ENCODE measurements at places on chromosomes 2 and 18. TPM values are rescaled to one million over a fixed set of nuclear protein-coding genes. Genes with fewer than 3 reads are reported as not detected.

The CABYR gene
- 1.5 TPM for total RNA-seq

The PRKCE gene
- total RNA-seq, result 30.5 TPM

The DLX1 gene
- total RNA-seq, result 0.94 TPM

The POMC gene
- 1.1 TPM for total RNA-seq

The HOXD9 gene
- 4.9 TPM for total RNA-seq

The GCG gene
- not detected for total RNA-seq

The CCL20 gene
- total RNA-seq, result 0.76 TPM

The QPCT gene
- 4.8 TPM for total RNA-seq

The SERPINB5 gene
- not detected for total RNA-seq

The SLC4A1AP gene
- total RNA-seq, result 20.7 TPM

The RESP18 gene
- total RNA-seq, result not detected

DNA sequence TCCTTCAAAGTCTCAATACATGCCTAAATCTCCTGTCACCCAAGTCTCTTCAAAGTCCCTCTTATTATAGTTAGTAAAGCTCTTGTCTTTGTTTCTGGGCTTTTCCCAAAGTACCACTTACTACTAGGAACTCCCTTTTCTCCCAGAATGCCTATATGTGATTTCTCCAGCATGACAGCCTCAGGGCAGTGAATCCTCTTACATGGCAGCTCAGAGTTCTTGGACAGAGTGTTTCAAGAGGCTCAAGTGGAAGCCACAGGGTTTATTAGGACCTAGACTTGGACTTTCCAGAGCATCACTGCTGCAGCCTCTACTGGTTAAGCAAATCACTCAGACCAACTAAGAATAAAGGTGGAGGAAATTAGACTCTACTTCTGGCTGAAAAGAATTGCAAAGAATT, 98.9 kb downstream of the CSRNP3 start:
- DNase-seq, result no peak

DNA sequence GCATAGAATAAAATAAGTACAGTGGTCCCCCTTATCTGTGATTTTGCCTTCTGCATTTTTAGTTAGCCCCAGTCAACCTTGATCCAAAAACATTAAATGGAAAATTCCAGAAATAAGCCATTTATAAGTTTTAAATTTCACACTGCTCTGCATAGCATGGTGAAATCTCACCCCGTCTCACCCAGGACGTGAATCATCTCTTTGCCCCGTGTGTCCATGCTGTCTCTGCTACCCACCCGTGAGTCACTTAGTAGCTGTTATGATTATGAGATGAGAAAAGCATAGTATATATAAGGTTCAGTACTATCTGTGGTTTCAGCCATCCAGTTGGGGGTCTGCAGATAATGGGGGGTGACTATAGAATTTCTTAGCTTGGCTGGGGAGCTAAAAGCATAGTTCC, 67.3 kb downstream of the RHBDD1 start:
- no peak for DNase-seq

DNA sequence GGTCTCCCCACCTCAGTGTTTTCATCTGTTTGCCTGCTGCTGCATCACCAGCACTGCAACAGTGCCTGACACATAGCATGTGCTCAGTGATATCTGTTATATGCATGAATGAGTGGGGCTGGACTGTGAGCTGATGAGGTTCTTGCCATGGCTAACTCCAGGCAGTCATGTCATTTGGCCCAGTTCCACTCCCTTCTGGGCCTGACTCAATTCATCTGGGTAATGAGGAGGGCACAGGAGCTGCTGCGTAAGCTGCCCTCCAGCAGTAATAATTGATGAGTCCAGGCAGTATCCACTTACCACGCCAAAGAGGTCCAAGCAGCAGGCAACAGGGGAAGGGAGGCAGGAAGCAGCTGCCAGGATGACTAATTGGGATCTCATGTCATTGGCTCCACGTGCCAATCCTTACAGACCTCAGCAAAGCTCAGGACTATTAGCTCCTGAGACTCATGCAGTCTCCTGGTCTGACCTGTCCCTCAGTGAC, 34.1 kb upstream of the MAT2A start:
- no peak for DNase-seq

- DNase-seq, result no peak
Observed at GRCh38 chr2:37705191-37705590, 33.7 kb upstream of the CDC42EP3 start.

GRCh38 chr18:9825571-9826073, 60.2 kb upstream of the TXNDC2 start:
- DNase-seq, result no peak

- no peak for DNase-seq
Observed at GRCh38 chr2:140804700-140805260, 1326.0 kb downstream of the LRP1B start.

GRCh38 chr2:147649998-147650397, 194.8 kb upstream of the ACVR2A start:
- DNase-seq, result no peak

- no peak for DNase-seq
Observed at GRCh38 chr18:63850020-63850419, 37.5 kb upstream of the SERPINB2 start.

DNA sequence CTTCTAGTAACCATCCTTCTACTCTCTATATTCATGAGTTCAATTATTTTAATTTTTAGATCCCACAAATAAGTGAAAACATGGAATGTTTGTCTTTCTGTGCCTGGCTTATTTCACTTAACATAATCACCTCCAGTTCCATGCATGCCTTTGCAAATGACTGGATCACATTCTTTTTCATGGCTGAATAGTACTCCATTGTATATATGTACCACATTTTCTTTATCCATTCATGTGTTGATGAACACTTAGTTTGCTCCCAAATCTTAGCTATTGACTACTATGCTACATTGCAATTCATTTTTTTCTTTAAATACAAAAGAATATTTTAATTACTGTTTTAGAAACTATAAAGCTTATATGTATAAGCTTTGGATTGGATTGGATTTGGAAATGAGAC, 240.4 kb upstream of the LYPD1 start:
- no peak for DNase-seq

GRCh38 chr2:135257383-135258090, 205.4 kb downstream of the RAB3GAP1 start:
- no peak for DNase-seq

GRCh38 chr2:32237996-32238395, 26.7 kb downstream of the NLRC4 start:
- DNase-seq, result no peak

DNA sequence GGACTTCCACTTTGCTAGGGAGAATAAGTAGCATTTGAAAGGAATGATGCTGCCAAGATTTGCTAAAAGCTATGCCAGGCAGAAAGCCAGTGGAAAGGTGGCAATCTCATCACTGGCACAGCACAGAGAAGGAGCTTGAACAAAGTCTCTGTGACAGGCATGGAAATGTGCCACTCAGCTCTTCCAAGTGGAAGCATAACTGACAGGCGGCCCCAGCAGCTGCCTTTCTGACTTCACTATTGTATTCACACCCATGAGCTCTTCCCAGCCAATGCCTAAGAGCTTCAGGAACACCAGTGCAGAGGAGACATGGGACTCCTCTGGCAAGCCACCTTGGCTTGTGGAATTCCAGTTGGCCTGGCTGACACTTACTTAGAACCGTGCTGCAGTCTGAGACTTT, 134.6 kb upstream of the REG3G start:
- DNase-seq, result no peak

DNA sequence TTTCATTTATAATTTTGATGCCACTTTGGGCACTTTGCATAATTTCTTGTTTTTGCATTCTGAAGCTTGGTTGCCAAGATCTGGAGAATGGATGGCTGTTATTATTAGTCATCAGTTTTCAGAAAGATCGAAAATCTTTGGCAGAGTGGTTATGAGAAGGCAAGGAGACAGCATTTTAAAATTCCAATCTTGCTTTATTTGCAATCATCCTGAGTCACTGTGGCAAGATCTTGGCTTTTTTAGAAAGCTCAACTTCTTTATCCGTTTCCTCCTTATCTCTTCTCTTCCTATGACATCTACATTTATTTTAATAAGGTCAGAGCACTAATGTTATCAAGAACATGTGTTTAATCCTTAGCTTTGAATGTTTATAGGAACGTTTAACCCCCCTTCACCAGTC, 31.1 kb upstream of the EIF2AK3 start:
- no peak for DNase-seq

GRCh38 chr2:55712477-55713060, 18.9 kb upstream of the PNPT1 start:
- DNase-seq, result no peak

DNA sequence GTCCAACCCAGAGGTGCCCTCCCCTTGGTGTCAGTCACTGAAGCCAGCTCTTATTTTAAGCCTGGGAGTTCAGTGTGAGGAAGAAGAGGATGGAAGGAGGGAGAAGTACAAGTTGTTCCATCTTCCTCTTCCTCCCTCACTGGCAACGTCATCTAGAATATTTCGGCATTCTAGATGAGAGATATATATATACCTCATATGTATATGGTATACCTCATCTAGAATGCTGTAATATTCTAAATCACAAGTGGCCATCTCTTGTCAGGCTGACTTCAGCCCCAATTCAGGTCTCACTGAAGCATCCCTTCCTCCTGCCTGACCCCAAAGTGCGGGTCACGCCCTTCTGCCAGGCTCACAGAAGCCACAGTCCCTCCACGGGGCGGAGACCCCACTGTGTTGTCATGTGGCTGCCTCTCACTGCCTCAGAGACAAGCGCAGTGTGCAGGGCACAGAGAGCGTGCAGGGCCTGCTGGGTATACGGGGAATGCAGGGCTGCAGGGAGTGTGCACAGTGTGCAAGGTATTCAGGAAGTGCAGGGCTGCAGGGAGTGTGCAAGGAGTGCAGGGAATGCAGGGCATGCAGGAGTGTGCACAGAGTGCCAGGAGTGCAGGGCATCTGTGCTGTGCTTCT, 32.8 kb upstream of the B3GNT7 start:
- DNase-seq, result peak; percentile 36

GRCh38 chr18:79510731-79511241, 115.1 kb downstream of the NFATC1 start:
- DNase-seq, result peak; percentile 55

GRCh38 chr18:12991821-12992179, 638 bp downstream of the CEP192 start:
- no peak for DNase-seq

GRCh38 chr2:69149631-69150215, 136.7 kb downstream of the ANTXR1 start:
- DNase-seq, result peak; percentile 66

DNA sequence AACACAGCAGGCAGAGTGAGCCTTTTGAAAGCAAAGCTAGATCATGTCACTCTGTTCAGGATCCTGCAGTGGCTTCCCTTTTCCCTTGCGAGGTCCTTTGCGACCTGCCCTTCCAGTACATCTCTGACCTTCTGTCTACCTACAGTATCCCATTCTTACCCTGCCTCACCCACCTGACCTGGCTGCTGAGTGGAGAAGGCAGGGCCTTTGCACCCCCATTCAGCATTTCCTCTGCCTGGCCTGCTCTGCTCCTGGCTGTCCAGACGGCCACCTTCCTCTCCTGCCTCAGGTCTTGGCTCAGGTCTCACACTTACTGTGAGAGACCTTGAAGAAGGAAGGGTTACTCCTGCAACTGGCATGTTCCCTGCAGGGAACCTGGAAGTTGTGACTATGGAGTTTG, 77.4 kb downstream of the MAPRE2 start:
- no peak for DNase-seq

- DNase-seq, result no peak
Observed at GRCh38 chr2:58876126-58876525, 635.0 kb upstream of the FANCL start.

All from sciatic nerve (tissue), 2 donors.